Stimulated activated CD4-positive, alpha-beta T cell treated with anti-CD3 and anti-CD28 coated beads, Interleukin-4, amount 100 ng/mL, for 24 hours (primary cell): ENCODE measurements at places on chromosomes 2 and 18.

- DNase-seq, result no peak
Measured at GRCh38 chr2:28684142-28684858, 67.3 kb upstream of the PPP1CB start.

DNA sequence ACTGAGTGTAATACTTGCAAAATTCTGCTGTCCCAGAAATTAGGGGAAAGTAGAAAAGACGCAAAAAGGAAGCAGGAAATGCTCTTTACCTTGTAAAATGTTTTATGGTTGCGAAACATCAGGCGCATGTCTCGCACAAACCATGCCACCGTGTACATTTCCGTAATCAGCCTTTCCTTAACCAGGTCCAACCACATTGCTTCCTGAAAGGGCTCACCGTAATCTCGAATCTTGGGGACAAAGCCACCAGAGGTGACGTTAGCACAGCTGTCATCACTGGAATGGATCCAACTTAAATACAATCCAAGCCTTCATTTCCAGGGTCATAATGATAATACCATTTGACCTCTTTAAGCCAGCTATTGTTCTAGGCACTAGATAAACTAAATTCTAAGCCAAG, 49.3 kb downstream of the SP110 start:
- no peak for DNase-seq

DNA sequence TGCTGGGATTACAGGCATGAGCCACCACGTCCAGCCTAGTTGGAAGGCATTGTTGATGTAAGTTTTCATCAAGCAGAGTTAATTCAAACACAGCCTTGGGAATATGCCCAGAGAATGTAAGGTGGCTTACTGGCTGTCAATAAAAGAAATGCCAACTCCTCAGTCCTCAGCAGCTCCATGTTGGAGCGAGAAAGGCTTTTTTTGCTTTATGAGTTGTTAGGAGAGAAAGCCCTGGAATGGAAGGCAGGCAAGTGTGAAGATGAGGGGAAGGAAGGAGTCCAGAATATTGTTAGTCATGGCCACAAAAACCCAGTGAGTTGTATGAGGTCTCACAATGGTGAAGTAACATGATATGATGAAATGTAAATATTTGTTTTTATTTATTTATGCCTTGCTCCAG, 57.1 kb downstream of the MAP4K4 start:
- no peak for DNase-seq

DNA sequence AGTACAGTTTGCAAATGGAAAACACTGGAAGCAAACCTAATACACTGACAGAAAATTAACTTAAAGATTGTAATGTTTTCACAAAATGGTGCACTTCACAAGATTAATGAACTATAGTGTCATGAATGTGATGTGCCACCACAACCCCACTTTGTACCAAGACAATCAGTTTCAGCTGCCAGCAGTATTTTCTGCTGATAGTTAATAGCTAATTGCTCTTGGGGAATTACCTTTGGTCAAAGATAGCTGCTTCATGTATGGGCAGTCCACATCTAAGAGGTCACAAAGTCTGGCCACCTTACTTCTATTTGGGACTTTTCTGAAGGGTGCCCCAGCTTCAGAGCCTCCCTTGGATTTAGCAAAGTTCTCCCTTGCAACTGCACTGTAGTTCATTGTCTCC, 254.0 kb downstream of the CALCRL start:
- DNase-seq, result no peak

- no peak for DNase-seq
Measured at GRCh38 chr2:215401896-215402379, 33.9 kb downstream of the FN1 start.
